ENCODE measurements at places on chromosomes 12 and 14.

- peak; percentile 56 for DNase-seq
Observed at GRCh38 chr14:101965181-101965544, 790 bp downstream of the DYNC1H1 start.

DNA sequence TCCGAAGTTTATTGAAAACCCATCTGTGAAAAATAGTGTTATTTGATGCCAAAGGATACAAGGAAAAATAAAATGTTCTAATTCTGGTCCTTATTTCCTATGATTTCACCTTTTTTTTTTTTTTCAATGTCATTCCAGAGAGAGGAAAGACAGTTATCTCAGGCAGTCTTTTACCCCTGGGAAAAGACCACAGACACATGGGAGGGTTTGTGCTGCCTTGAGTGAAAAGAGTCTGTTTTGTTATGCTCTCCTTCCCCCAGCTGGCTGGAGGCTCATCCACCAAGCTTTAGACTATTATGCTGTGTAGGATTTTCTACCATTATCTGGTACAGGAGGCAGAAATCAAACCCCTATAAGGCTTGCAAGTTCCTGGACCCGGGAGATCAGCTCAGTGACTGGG lies 151.8 kb downstream of the CRADD start:
- no peak for DNase-seq

DNA sequence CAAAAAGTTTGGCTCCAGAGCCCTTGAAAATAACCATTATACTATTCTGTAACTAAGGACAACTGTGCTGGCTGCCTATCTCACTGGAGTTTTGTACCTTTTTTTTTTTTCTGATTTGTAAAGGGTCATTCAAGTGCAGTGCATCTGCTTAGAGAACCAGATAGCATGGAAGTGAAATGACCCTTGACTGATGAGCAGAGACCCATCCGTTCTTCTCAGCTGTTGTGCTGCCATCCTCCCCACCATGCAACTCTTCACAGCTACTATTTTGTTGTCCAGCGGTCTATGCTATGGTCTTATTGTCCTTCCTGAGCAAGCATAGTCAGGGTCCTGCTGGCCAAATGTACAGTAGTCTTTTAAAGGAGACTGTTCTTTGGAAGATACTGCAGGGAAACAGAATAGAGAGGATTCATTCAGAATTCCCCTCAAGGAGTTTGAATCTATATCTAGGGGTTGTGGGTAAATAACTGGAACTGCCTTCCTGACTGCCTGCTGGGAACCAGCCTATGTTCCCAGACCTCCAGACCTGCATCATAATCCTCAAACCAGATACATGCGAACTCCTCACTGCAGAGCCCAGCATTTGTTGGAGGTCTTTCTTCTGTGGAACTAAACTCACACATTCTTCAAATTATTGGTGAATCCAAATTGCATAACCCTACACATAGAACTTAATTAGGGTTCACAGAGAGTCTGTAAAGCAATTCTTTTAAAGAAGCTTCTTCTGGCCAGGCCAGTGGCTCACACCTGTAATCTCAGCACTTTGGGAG lies 41.1 kb downstream of the GPR19 start:
- no peak for DNase-seq

DNA sequence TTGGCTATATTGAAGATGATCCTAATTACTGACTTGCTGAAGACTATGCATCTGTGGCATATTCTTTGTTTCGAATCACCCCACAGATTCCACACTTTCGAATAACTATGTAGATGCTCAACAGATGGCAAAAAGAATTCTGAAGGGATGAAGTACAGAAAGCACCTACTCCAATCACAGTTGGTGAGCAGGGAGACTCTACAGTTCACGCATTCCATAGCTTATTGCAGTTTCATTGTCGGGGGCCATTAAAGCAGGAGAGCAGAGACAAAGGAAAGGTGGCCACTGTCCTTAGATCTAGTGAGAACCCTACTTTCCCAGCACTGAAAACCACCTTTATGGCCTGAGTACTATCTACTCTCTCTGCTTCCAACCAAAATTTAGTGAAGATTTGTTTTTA lies 191.9 kb downstream of the STXBP6 start:
- no peak for DNase-seq

DNA sequence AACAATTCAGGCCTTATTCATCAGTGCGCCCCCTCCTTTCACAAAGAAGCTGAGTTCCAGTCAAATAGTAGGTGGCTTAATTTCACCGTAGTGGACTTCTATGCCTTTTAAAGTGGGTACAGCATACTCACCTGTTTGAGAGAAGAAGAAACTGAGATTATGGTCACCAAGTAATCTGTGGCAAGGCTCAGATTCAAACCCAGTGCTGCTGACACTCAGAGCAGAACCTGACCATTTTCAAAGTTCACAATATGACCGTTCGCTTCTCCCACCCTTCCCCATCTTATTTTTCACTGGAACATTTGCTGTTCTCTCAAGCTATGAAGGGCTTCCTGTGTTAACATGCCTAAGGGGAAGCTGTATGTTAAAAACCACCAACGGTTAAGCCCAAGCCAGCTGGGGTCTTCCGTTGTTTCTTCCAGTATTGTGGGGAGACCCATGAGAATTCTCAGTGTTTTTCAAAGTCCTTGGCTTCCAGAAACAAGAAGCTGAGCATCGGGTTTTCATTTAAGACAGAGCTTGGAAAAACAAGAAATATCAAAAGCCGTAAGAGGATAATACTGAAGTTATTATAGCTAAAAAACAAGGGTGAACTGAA lies 6.1 kb upstream of the PSMA6 start:
- DNase-seq = no peak

GRCh38 chr12:5997260-5997659 lies 52.2 kb upstream of the ANO2 start:
- DNase-seq = no peak

DNA sequence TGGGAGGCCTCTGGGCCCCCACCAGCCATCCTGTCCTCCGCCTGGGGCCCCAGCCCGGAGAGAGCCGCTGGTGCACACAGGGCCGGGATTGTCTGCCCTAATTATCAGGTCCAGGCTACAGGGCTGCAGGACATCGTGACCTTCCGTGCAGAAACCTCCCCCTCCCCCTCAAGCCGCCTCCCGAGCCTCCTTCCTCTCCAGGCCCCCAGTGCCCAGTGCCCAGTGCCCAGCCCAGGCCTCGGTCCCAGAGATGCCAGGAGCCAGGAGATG lies 729 bp upstream of the GAPDH start:
- DNase-seq = no peak

- no peak for DNase-seq
Observed at GRCh38 chr14:33618361-33619105, 332.3 kb downstream of the EGLN3 start.

GRCh38 chr12:89288959-89289358 lies 63.3 kb downstream of the DUSP6 start:
- DNase-seq = no peak

- DNase-seq = no peak
Observed at GRCh38 chr14:31992011-31992447, 85.1 kb upstream of the ARHGAP5 start.

DNA sequence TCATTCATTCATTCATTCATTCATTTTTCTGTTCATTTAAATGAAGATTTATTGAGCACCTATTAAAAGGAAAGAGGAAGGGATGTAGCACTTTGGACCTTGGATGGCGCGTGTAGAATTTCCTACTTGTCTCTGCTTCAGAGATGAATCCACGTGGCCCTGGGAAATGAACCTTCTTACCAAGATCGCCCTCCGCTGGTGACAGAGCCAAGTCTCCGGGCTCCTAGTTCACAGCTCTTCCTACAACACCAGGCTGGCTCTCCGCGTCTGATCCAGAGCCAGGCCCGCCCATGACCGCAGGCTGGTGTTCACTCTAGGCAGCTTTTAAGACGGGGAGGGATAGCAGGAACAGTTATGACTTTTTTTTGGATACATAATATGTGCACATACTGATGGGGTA lies 70.9 kb upstream of the PIWIL1 start:
- no peak for DNase-seq

DNA sequence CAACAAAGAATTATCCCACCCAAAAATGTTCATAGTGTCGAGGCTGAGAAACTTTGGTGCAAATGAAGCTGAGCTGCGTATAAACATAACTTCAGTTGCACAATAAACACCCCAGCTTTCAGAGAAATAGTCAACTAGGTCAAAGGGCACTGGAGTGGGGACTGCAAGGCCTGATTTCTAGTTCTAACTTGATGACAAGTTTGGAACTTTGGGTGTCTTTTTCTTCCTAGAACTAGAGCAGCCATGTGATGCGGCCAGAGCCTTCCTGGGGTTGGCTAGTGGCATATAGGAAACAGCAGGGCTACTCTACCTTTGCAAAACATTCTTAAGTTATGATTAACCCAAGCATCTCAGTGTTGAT lies 298.4 kb upstream of the AMIGO2 start:
- no peak for DNase-seq

DNA sequence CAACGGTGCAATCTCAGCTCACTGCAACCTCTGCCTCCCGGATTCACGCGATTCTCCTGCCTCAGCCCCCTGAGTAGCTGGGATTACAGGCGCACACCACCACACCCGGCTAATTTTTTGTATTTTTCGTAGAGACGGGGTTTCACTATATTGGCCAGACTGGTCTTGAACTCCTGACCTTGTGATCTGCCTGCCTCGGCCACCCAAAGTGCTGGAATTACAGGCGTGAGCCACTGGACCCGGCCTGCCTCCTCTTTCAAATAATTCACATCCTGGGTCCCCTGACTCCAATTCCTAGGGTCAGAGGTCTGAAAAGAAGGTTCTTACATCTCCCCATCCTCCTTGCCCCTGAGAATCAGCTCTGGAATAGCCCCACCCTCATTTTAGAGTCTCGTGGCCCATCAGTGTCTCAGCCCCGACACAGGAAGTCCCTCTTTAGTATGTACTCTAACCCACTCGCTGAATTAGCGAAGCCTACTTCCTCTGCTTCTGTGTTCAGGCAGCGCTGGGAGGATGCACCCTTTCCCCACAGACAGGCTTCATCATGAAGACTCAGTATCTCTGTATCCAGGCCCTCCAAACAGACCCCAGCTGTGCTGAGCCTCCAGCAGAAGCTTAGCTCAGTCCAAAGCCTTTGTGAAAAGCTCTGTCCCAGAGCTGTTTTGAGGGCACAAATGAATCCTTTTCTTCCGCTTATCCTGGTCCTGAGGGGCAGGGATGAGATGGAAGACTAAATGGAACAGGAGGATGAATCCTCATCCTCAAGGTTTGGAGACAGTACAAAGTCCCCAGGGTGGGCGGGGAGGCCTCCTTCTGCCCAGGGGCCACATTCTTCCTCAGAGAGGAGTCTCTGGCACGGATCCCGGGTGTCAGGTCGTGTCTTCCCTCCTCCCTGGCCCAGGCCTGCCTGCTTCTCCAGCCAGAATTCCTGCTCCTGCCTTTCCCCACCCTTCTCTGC lies 3.5 kb downstream of the LPAR5 start:
- peak; percentile 81 for DNase-seq

DNA sequence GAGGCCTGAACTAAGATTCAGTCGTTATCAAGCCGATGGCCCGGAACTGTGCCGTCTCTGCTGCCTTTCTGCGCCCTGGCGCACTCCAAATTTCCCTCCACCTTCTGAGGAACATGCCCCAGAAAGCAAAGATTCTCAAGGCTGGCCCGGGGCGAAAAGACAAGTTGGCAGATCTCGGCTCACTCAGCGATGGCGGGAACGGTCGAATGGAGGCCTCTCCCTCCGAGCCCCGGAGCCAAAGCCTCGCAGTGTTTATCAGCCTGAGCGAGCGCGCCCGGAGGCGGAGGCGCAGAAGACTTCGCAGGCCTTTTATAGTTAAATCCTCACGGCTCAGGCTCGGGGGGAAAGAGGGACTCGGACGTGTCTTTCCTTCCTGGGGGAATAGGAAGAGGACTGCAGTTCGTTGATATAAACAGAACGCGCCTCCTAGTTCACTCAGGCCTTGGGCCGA lies 5.6 kb downstream of the TBX5 start:
- no peak for DNase-seq

DNA sequence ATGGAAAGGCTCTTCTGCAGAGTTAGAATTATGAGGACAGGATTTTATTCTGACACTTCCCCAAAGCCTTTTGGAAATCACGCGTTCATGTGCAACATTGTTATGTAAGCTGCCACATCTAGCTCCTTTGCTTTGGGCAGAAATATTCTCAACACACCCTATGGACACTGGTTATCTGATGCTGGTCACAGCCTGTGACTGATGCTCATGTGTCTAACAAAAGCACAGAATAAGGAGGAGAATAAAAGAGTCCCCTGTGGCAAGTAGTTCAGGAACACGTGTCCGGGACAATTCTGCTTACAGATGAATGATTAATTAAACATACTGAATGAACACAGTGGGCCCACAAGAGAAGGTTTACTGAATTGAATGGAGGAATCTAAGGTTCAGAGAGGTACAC lies 22.1 kb downstream of the FOXN3 start:
- DNase-seq = no peak

- no peak for DNase-seq
Observed at GRCh38 chr12:105679982-105680381, 349.5 kb downstream of the C12orf75 start.

DNA sequence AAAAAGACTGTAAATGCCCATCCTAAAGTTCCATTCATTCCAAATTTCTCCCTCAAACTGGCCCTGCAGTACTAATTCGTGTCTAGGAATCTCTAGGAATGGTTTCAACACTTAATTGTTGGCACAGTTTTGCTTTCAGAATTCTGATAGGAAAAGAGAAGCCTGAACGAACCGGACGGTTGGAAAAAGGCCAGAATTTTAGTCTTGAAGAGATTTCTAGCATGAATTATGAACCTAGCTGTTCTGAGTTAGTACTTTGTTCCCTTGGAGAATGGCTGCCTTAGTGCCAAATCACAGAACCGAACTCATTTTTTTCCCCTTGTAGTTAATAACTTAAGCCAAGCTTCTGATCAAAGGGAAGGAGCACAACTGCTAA lies 262.6 kb downstream of the ADAMTS20 start:
- no peak for DNase-seq

DNA sequence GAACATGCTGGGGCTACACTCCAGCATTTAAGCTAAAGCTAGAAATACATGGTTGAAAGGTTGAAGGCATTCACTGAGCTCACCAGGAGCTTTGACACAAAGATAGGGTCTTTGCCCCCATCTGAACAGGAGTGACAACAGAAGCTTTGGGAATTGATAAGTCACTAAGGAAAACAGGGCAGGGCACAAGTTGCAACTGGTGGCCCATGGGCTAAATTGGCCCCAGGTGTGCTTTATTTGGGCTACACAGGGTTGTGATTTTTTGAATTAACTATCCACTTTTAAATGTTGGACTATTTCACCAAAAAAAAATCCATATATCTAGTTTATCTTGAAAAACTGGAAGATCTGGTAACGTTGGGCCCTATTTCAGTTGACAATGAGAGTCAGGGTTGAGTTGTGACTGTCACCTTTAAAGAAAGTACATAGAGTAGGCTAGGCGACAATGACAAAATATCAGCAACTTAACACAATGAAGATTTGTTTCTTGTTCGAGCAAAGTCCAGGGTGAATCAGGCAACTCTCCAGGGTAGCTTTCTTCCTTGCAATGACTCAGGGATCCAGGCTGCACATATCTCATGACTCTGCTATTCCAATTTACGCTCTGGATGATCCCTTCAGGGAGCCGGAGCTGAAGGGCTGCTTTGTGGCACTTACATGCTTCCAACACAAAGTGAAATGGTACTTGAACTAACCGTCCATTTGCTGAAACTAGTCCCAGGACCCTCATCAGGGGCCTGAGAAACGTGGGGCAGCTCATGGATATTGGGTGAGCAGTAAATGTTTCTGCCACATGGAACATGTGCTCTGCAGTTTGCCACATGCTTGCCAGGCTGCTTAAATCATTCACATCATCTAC lies 13.3 kb upstream of the EIF4B start:
- no peak for DNase-seq

- no peak for DNase-seq
Observed at GRCh38 chr14:39212693-39213092, 21.0 kb upstream of the MIA2 start.

GRCh38 chr14:96824283-96824682 lies 27.1 kb downstream of the VRK1 start:
- DNase-seq = no peak
